ENCODE measurements at places on chromosomes 16 and 17.

GRCh38 chr17:28471531-28472342 is 1.7 kb upstream of the SLC13A2 start:
- DNase-seq, result no peak

GRCh38 chr16:3472878-3473595 is 22.3 kb downstream of the C16orf90 start:
- no peak for DNase-seq

- DNase-seq, result peak; percentile 30
These were observed 54.0 kb downstream of the CFDP1 start for GRCh38 chr16:75379339-75379738.

- DNase-seq, result no peak
These were observed 1.9 kb downstream of the DCAF7 start for GRCh38 chr17:63552211-63552610.

DNA sequence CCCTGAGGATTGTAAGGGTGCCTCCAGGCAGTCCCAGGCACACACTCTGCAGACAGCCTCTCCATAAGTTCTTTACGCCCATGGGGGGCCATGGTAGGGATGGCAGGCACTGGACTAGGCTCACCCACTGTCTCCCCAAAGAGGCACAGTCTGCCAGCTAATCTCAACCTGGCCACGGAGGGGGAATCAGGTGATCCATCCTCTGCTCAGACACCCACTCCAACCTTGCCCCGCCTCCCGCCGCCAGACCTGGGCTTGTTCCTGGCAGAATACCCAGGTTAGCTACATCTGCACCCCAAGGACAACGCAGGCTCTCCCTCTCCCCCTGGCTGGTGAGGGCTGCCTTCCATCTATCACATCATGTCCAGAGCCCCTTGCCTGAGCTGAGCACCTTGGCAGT is 1.2 kb downstream of the NLGN2 start:
- DNase-seq, result no peak

- peak; percentile 26 for DNase-seq
These were observed 99.9 kb upstream of the CORO6 start for GRCh38 chr17:29722411-29723198.

GRCh38 chr16:50360033-50360778 is 8.6 kb downstream of the BRD7 start:
- no peak for DNase-seq

GRCh38 chr17:79165756-79166473 is 91.3 kb downstream of the ENGASE start:
- no peak for DNase-seq

- DNase-seq, result no peak
These were observed 26.1 kb downstream of the GRIN2A start for GRCh38 chr16:10156099-10156498.

GRCh38 chr16:17225541-17225940 is 245.2 kb downstream of the XYLT1 start:
- no peak for DNase-seq

DNA sequence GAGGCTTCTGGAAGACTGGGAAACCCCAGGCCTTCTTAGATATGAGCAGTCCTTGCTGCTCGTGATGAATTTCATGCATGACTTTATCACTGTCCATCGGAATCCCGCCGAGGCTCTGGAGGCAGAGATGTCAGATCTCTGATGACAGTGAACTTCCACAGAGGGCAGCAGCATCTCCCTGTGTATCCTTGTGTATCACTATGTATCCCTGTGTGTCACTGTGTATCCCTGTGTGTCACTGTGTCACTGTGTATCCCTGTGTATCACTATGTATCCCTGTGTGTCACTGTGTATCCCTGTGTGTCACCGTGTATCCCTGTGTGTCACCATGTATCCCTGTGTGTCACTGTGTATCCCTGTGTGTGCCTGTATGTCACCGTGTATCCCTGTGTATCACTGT is 160.2 kb upstream of the CHMP6 start:
- DNase-seq, result no peak

DNA sequence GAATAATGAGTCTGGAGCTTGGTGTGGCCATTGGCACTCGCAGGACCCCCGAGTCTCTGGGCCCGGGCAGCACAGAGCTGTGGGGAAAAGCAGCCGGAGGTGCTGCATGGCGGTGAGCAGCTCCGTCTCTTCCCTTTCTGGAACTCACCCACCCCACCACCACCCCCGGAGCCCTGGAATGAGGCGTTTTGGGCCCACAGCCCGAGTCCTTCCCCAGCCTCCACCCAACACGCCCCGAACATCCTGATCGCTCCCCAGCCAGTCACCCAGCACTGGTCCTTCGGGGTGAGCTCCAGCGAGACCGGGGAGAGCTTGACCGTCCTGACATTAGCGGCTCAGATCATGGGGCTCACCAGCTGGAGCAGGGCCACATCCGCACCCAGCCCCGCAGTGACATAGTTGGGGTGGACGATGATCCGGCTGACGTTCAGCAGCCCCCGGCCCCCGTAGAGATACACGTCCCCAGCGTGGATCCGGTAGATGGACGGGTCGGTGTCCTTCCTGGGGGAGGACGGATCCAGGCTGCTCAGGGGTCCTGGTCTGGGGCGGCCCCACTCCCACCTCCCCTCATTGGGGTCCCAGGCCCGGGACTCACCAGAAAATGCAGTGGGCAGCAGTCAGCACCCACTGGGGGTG is 6.5 kb downstream of the TPSD1 start:
- no peak for DNase-seq

GRCh38 chr16:53502331-53503269 is at the start of gene AKTIP:
Gene AKTIP, minus strand, starts transcription at chr16:53503209. Its CDS starts 2,950 bp downstream, at chr16:53500259.
- peak; percentile 75 for DNase-seq

- peak; percentile 2 for DNase-seq
These were observed 64.5 kb upstream of the RBFOX1 start for GRCh38 chr16:7268182-7268581.

- DNase-seq, result no peak
These were observed 25.1 kb downstream of the MINK1 start for GRCh38 chr17:4858068-4858881.

DNA sequence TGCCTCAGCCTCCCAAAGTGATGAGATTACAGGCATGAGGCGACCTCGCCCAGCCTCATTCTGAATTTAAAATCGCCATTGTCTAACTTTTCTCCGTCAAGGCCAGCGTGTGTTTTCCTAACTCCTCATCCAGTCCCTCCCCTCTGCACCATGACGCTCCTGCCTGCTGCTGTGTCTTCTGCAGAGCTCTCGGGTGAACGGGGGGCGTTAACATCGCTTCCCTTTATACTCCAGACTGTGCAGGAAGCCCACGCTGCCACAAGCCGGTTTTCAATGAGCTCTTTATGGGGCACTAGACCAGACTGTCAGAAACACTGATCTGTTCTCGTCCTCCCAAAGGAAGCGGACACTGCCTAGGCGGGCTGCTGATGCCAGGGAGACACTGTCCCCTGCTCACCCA is 13.2 kb downstream of the AANAT start:
- no peak for DNase-seq

GRCh38 chr17:39738983-39739884 is 1.5 kb downstream of the GRB7 start:
- no peak for DNase-seq

DNA sequence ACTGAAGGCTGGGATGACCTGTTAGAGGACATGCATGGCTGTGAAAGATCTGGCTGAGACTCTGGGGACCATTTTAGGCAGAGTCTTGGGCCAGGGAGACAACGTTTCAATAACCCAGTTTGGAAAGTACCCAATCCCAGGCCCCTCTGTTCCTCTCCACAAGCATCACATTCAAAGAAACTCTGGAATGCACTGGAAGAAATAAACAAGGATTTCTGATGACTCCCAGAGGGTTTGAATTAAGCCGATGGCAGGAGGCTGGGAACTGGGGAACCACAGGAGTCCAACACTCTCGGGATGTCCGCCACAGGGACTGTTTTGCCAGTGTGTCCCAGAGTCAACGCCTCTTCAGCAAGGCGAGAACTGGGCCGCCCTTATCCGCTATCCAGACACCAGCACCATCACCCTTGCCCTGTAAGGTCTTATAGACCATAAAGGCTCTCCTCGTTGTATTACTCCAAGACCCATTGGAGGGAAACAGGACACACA is 3.3 kb downstream of the PMP22 start:
- DNase-seq, result no peak

DNA sequence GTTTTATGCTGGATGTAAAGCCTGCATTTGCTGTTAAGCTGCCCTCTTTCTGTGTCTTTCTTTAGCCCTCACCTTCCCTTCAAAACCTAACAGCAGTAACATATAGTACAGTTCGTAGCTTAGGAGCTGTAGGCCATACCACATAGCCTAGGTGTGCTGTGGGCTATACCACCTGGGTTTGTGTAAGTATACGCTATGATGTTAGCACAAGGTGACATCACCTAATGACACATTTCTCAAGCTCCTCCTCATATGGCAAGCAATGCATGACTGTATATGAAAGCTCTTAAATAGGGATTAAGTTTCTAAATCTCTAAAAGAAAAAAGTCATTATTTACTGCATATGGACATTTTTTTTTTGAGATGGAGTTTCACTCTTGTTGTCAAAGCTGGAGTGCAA is 57.8 kb upstream of the TMEM97 start:
- DNase-seq, result no peak

DNA sequence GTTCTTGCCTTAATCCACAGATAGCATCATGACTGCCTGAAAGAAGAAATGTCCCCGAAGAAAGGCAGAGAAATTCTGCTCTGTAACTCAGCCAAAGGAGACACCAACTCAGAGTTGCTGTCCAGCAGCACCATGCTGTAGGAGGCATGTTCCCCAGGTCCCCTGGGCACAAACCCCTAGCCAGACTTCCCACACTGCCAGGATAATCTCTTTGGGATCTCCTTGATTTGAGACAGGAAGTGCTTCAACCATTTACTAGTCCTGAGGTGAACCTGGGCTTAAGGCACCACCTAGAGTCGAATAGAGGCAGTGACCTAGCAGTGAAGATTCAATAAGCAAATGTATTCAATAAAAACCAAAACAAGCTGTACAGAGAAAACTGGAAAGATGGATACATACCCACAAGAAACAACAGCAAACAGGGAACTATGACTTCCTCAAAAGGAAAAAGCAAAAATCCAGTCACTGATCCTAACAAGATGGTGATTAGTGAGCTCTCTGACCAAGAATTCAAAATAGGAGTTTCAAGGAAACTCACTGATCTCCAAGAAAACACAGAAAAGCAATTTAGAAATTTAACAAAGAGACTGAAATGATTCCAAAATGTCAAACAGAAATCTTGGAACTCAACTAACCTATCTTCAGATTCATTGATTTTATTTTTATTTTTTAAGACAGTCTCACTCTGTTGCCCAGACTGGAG is 5.7 kb downstream of the OR4D2 start:
- peak; percentile 49 for DNase-seq

DNA sequence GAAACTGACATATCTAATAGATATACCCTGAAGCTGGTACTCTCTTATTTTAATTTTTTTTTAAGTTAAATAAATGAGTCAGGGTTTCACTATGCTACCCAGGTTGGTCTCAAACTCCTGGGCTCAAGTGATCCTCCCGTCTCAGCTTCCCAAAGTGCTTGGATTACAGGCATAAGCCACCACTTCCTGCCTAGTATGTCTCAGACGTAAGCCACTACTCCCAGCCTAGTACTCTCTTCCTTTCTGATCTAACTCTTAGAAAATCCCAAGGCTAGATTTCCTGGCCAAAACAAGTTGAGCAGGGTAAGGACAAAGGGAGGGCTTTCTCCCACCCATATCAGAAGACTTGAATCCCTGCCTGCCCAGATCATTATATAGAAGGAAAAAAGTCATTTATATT is 33.7 kb downstream of the HOXB1 start:
- DNase-seq, result no peak

GRCh38 chr16:81715358-81716196 is 63.5 kb upstream of the PLCG2 start:
- no peak for DNase-seq

DNA sequence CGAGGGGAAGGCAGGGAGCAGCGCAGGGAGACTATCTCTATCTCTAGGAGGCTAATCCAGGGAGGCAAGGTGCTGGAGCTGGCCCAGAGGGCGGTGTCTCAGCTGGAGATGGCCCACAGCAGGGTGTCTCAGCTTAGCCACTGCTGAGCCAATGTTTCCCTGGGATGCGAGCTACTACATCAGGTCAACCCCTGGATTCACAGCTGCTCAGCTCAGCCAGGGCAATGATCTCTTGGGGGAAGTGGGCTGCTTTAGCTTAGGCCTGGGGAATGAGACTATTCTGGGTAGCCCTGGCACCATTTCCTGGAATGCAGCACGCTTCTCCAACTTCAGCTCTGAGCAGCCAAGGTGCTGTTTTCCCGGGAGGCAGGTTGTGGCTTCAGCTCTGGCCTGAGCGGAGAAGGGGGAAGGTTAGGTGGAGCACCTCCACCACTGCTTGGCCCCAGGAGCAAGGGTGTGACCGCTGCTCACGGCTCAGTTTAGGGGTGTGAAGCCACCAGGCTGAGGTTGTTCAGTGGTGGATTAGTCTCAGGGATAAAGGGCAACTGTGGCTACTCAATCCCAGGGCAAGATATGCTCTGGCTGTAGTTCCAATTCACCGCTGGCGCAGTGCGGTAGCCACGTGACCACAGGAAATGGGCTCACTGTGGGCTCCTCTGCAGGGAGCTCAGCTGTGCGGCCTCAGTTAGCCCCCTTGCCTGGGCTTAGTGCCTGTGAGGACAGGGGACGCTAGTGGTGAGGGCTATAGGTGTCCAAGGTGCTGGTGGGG is 5.2 kb upstream of the PRSS21 start:
- DNase-seq, result no peak

DNA sequence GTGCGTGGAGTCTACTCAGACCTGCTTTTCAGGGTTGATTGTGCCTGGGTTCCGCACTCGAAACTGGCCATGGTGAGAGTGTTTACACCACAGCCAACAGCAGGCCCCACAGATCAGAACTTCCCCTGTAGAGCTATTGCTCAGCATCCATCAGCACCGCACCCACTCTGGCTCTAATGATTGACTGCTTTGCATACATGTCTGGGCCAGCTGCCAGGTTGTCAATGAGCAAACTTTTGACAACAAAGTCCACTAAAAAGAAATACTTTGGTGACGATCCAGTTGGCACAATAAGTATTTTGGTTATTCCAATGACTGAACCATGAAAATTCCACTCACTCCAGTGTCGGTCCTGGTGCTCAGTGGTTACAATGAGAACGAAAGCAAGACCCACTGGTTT is 190.7 kb downstream of the FOXL1 start:
- DNase-seq, result no peak
